ENCODE measurements at places on chromosomes 13 and 19.

DNA sequence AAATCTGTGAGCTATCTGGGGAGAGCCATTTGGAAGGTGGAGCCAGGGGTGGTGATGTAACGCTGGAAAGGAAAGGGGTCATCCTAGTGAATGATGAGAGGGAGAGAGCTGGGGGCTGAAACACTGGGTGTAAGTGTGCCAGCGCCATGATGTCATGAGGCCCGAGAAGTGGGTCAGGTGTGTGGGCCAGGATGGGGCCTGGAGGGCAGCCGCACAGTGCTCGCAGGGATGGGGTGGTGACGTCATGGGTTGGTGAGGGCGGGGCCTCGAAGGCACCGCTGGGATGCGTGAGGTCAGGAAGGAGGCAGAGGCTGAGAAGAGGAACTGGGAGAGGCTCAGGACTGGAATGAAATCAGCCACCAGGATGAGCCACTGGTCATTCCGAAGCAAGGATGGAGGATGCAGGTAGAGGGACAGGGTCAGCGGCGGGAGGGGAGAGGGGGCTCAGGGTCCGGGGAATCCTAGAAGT is 4.4 kb downstream of the CCDC61 start:
- no peak for DNase-seq

DNA sequence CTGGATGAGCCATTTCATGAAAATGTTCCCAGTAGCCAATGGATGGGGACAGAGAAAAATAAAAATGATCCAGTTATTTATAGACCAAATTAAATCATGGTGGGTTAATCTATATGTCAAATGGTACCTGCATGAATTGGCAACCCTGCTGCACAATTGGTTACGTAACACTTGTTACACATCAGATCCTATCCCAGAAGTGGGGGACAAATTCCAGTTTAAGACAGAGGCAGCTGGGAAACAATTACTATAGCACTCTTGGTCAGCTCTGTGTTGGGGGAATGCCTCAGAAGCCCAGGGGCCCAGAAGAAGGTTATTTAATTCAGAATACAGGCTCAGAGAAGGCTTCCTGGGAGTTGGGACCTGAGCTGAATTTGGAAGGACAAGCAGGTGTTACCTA is 81.1 kb upstream of the FLT1 start:
- no peak for DNase-seq

- no peak for DNase-seq
Observed at GRCh38 chr19:13042443-13043130, 47.3 kb downstream of the NFIX start.

- DNase-seq, result no peak
Observed at GRCh38 chr13:113981611-113982295, 7.9 kb upstream of the C13orf46 start.

DNA sequence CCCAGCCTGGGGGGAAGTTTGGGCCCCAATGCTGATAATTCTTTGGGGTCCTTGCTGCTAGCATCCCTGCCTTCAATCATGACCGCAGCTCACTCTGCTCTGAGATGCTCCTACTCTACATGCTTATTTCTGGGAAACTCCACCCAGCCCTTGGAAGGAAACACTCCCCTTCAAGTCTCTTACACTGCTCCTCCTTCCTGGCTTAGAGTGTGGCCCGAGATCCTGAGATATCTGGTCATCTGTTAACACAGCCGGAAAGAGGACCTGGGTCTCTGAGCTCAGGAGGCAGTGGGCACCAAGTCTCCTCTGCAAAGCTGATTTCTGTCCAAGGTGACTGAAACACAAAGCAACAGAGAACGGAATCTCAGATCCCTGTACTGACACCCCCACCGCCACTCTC is 33.0 kb downstream of the CYP4F2 start:
- DNase-seq, result no peak

DNA sequence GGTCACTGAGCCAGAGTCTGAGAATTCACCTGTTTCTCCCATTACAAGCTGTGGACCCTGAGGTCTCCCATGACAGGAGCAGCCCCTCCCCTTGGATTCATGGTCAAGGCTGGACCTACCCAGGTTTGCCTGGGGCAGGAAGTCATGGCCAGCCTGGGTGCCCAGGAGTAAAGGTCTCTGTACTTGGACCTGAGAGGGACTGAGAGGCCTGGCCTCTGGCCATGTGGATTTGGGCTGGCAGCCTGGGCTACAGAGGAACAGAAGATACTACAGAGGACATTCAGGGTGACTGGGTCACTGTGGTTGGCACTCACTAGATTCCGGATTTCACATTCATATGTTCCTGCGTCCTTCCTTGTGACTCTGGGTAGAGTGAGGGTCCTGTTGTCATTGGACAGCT is 31.5 kb upstream of the CEACAM8 start:
- DNase-seq, result no peak

- DNase-seq, result peak; percentile 92
Observed at GRCh38 chr19:16829010-16829821, at the start of gene SIN3B. SIN3B (plus strand) TSS chr19:16829398; CDS start chr19:16829421, 23 bp downstream.

- no peak for DNase-seq
Observed at GRCh38 chr13:85367887-85368286, 431.3 kb downstream of the SLITRK6 start.

GRCh38 chr13:102917019-102917418 is 71.2 kb downstream of the ERCC5 start:
- no peak for DNase-seq

DNA sequence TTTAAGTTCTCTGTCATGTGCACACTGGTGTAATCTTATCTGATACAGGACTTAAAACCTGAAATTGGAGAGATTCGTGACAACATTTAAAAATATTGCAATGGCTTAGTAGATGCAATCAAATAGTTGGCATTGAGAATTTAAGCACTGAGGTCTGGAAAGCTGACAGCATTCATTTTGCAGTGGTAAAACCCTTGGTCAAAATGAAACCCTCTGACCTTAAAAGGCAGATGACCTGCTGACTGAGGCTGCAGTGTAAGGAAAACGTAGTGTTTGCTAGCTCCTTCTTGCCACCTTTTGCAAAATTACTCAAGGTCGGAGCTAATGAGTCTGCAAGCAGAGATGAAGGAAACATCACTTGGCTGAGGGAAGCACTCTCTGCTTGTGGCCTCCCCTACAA is 150.6 kb downstream of the KCTD12 start:
- no peak for DNase-seq

DNA sequence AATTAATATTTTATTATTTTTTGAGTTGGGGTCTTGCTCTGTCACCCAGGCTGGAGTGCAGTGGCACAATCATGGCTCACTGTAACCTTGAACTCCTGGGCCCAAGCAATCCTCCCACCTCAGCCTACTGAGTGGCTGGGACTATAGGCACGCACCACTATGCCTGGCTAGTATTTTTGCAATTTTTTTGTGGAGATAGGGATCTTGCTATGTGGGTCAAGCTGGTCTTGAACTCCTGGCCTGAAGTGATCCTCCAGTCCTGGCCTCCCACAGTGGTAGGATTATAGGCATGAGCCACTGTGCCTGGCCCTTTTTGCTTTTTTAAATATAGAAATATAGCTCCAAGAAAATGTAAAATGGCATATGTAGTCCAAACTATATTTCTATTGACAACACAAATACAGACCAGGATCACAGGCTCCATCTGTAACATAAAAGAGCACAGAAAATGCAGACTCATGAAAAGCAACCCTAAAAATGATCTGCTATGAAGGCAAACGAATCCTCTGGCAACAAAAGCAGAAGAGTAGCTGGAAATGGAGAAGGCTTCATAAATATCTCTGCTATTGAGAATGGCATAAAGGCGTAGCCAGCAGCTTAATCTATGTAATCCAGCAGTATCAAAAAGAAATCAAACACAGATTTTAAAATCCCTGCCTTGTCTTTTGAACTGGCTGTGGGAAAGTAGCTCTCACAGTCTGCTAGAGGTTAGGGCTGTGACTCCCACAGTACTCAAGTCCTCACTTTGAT is 200.6 kb downstream of the LHFPL6 start:
- no peak for DNase-seq

DNA sequence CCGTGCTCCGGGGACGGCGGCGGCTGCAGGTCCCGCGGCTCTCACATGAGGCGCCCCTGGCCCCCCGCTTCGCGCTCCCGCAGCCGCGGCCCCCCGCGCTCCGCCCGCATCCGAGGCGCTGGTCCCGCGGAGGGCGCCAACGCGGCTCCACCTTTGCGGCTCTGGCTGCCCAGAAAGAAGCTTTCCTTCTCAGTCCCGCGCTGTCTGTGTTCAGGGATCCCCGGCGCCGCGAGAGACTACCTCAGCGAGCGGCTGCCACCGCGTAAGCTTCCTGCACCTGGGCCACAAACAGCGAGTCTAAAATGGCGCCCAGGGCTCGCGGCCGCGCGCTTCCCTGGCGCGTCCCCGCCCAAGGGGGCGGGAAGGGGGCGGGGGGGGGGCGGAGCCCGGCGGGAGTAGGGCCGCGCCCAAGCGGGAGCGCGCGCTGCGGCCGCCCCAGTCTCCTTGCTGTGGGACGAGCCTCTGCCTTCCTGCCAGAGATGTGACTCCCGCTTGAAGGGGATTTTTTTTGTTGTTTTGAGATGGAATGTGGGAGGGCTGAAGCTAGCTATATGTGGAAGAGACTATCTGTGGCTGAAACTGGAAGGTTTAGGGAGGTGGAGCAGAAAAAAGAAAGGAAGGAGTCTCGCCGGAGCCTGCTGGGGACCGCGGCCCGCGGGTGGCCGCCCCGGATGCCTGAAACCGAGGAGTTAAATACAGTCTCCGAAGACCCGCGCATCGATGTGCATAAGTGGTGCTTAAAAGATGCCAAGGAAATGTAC is at the start of gene FBXL3:
Gene FBXL3, minus strand, starts transcription at position 299 of the 761 bp plus-strand sequence. CDS start 5,299 bp downstream, outside the sequence.
- DNase-seq, result peak; percentile 75

- DNase-seq, result no peak
Observed at GRCh38 chr19:2060884-2061494, 9.9 kb upstream of the MKNK2 start.

DNA sequence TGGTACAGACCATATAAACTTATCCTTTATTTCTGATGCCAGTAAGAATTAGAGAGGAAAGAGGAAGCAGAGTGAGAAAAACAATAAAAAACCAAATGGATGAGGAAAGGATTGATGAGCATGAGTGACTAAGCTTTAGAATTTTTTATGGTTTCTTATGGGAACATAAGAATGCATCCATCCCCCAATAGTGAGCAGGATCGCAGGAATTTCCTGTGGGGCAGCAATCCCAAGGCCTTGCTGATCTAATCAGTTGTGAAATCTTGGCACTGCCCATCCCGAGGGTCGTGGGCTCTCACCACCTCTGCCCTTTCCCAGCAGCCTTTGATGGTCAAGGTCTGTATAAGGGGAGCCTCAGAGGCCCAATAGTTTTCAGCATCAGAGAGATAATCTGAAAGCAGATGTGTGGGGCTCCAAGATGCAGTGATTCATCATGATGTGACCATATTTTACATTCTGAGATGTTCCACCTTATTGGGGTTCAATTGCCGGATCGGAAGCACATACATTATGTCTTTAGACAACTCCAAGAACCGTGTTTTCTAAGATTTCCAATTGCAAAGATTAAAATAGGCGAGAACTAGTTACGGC is 222.1 kb downstream of the DNAJC15 start:
- DNase-seq, result no peak

DNA sequence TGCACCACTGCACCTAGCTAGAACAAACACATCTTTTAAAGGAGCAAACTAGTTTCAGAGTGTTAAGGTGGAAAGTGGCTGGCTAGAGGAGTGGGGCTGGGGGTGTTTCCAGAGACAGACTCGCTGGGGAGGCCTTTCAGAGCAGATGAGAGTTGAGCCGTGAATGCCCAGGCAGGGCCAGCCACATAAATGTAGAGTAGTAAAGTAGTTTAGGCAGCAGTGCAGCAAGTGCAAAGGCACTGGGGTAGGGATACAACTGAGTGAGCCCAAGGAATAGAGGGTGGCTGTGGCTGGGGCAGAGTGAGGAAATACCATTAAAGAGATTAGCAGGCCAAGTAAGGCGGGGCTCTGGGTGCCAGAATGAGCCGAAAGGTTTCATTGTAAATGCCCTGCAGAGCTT is 72.0 kb downstream of the ALOX5AP start:
- DNase-seq, result no peak

DNA sequence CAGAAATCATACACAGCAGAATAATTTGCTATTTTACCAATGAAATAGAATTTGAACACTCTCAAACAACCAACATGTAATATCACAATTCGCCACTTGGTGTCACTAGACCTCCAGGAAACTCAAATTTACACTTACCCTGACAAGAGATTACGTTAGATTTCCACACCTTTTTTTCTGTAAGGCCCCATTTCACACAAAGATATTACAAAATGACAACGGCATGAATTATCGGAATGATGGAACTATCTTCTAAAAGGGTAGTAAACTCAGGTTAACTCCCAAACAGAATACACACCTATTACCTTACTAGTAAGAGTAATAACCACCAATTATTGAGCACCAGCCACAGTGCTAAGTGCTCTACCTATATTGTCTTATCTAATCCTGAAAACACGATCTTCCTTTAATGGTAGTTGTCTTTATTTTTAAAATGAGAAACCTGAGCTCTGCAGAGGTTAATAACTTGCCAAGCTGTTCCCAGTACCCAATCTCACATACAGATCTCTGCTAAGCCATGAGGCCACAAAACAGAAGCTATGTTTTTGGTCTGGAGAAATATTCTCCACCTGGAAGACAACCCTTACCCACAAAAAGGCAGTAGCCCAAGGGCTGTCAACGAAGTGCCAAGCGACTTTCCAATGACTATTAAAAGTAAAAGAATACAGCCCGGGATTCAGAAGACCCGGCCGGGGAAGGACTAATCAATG is 152.4 kb downstream of the DCLK1 start:
- DNase-seq, result no peak

DNA sequence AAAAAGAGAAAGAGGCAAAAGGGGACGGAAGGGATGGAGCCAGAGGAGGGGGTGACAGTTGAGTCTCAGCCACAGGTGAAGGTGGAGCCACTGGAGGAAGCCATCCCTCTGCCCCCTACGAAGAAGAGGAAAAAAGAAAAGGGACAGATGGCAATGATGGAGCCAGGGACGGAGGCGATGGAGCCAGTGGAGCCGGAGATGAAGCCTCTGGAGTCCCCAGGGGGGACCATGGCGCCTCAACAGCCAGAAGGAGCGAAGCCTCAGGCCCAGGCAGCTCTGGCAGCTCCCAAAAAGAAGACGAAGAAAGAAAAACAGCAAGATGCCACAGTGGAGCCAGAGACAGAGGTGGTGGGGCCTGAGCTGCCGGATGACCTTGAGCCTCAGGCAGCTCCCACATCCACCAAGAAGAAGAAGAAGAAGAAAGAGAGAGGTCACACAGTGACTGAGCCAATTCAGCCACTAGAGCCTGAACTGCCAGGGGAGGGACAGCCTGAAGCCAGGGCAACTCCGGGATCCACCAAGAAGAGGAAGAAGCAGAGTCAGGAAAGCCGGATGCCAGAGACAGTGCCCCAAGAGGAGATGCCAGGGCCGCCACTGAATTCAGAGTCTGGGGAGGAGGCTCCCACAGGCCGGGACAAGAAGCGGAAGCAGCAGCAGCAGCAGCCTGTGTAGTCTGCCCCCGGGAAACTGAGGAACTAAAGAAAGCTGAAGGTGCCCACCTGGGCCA is 2.5 kb downstream of the POLR1G start:
- DNase-seq, result no peak

GRCh38 chr19:15550929-15551292 is 42.6 kb downstream of the CYP4F22 start:
- no peak for DNase-seq

DNA sequence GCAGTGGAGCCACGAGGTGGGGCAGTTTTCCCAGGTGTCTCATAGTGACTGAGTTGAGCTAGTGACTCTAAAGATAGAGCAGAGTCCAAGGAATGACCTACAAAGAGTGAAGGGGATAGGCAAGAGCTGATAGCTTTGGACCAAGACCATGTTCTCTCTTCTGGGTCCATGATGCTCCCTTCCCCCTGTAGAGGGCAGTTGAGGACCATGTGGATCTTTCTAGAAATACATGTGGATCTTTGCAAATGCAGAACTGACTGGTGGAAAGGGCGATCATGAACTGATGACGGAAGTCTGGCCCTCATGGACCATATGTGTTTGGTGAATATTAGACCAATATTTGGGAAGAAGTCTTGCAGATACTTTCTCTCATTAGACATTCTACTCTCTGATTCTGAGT is 6.9 kb downstream of the PSG1 start:
- DNase-seq, result no peak
